ENCODE measurements at places on chromosomes 11 and 22. TPM values are rescaled to one million over a fixed set of nuclear protein-coding genes. Genes with fewer than 3 reads are reported as not detected.

Gene C1QTNF5
- total RNA-seq, result 6.0 TPM

Gene TRIM22
- total RNA-seq, result 6.0 TPM

Gene SPON1
- 89.0 TPM for total RNA-seq

Gene TBC1D22A
- total RNA-seq, result 8.5 TPM

Gene RPUSD4
- total RNA-seq, result 33.0 TPM

Gene ZNF280B
- 5.8 TPM for total RNA-seq

Gene NFRKB
- total RNA-seq, result 19.8 TPM

Gene OR2AG2
- 1.4 TPM for total RNA-seq

Gene NRIP3
- total RNA-seq, result 49.1 TPM

Gene CELSR1
- 4.4 TPM for total RNA-seq

Gene ZDHHC8
- 5.5 TPM for total RNA-seq

Gene MS4A4A
- total RNA-seq, result 2.1 TPM
